Left forelimb (tissue), 1 donor: ENCODE measurements at places on chromosomes 1 and 21.

- no peak for DNase-seq
Observed at GRCh38 chr21:16872616-16873015, 640.2 kb upstream of the CXADR start.

GRCh38 chr1:162003061-162003829 lies 20.4 kb downstream of the OLFML2B start:
- DNase-seq = no peak

- no peak for DNase-seq
Observed at GRCh38 chr1:109312246-109312645, 5.4 kb upstream of the MYBPHL start.

GRCh38 chr1:233664253-233664652 lies 50.3 kb downstream of the KCNK1 start:
- no peak for DNase-seq

GRCh38 chr1:236865818-236866155 lies 70.7 kb downstream of the MTR start:
- DNase-seq = no peak

GRCh38 chr1:85047472-85048295 lies 616 bp downstream of the MCOLN3 start:
- peak; percentile 68 for DNase-seq

- no peak for DNase-seq
Observed at GRCh38 chr1:165560883-165561656, 17.3 kb downstream of the LRRC52 start.

DNA sequence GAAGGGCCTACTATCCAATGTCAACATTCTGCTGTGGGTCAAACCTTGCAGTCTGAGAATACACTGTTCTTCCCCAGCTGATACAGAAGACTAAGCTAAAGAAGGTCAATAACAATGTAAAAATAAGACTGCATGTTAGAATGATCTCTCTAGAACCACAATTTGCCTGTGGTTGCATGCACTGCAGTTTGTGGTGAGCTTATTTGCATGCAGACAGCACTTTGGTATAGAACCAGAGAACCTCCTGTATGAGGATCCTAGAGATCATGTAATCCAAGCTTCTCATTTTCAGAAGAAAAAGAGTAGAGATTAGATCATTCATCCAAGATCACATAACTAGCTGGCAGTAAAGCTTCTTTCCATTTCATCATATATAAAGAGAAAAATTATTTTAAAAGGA lies 15.8 kb downstream of the SYNJ1 start:
- no peak for DNase-seq

- DNase-seq = no peak
Observed at GRCh38 chr1:967466-968343, 1.4 kb downstream of the PLEKHN1 start.

- DNase-seq = no peak
Observed at GRCh38 chr1:233938476-233938875, 34.0 kb downstream of the SLC35F3 start.

DNA sequence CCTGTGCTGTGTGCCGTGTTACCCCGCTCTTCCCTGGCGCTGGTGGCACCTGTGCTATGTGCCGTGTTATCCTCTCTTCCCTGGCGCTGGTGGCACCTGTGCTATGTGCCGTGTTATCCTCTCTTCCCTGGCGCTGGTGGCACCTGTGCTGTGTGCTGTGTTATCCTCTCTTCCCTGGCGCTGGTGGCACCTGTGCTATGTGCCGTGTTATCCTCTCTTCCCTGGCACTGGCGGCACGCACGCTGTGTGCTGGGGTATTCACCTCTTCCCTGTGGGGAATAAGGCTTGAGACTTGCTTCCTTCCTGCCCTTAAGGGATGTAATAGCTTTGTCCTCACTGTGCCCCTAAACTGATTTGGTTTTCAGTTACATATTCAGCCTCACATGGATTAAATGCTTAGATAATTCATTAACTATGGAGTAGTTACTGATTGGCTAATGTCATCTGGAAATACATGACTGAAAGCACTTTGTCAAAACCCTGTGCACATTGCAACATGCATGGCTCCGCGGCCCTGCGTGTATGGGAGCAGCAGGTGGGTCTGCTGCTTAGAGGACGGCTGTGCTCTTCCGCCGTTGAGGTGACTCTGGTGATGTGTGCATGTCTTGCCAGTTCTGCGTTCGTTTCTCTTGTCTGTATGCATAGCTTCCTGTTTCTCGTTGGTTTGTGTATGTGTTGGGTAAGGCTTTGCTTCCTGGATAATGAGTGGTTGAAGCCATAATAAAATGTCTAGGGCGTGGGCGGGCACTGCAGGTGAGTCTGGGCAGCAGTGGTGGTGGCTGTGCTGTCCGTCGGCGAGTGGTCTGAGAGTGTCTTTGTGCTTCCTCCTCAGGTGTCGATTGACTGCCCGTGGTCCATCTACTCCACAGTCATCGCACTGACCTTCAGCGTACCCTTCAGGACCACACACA lies 17.9 kb upstream of the PWP2 start:
- DNase-seq = peak; percentile 41

- peak; percentile 69 for DNase-seq
Observed at GRCh38 chr1:234961456-234962339, 166.9 kb downstream of the TOMM20 start.

DNA sequence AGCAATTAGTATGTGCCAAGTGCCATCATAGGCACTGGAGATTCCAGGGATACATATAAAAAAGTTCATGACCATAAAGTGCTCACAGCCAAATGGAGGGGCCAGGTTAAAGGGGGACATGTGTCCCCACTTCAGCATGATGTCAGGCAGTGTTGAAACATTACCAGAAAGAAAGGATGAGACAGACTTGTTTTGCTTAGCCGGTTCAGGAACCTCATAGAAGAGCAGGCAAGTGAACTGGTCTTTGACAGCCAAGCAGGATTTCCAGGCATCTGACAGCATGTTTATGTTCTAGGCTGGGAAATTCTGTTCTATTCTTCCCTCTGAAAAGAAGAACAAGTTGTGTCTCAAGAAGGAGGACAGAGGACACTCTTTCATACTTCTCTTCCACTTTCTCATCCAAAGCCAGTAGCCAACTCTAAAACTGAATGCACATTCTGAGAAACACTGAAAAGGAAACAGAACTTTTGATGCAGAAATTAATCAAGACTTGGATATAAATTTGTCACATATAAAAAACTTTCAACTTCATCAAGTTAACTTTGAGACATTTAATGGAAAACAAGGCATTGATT lies 39.7 kb downstream of the GLUL start:
- DNase-seq = no peak

DNA sequence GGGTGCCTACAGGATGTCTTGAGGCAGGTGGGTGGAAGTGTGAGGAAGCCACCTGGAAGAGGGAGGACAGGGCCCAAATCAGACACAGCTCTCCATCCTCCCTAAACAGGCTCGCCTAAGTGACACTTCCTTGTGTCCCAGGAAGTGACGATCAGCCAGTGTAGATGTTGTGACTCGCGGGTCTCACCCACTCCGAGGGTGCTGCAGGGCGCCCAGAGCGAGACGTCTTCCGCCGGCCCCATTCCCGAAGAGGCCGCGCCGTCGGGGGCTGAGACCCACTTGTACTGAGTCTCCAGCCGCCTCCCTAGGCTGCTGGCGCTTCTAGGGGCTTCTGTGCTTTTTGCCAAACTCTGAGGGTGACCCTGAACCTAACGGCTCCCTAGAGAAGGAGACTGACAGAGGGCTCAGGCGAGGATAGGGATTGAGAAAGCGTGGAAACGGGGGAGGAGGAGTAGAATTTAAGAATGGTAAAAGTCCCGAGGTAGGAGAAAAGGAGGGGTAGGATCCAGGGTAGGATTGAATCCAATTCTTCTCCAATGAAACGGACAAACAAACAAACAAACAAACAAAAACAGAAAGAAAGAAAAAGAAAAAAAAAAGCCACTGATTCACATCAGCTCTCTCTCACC lies 543 bp upstream of the MARK1 start:
- DNase-seq = peak; percentile 71

DNA sequence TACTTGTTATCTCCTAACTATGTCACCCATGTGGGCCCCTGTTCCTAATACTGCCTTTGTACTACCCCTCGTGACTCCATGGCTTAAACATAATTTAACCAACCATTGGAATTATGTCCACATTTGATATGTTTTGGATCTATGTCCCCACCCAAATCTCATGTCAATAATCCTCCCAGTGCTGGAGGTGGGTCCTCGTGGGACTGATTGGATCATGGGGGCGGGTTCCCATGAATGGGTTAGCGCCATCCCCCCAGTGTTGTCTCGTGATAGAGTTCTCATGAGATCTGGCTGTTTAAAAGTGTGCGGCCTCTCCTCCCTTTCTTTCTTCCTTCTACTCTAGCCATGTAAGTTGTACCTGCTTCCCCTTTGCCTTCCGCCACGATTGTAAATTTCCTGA lies 9.8 kb downstream of the CBR1 start:
- DNase-seq = no peak

GRCh38 chr1:246338098-246338497 lies 169.0 kb downstream of the SMYD3 start:
- DNase-seq = no peak
